ENCODE measurements at places on chromosomes 12 and 14.

- DNase-seq = no peak
Observed at GRCh38 chr12:15005064-15005463, 32.2 kb downstream of the PDE6H start.

DNA sequence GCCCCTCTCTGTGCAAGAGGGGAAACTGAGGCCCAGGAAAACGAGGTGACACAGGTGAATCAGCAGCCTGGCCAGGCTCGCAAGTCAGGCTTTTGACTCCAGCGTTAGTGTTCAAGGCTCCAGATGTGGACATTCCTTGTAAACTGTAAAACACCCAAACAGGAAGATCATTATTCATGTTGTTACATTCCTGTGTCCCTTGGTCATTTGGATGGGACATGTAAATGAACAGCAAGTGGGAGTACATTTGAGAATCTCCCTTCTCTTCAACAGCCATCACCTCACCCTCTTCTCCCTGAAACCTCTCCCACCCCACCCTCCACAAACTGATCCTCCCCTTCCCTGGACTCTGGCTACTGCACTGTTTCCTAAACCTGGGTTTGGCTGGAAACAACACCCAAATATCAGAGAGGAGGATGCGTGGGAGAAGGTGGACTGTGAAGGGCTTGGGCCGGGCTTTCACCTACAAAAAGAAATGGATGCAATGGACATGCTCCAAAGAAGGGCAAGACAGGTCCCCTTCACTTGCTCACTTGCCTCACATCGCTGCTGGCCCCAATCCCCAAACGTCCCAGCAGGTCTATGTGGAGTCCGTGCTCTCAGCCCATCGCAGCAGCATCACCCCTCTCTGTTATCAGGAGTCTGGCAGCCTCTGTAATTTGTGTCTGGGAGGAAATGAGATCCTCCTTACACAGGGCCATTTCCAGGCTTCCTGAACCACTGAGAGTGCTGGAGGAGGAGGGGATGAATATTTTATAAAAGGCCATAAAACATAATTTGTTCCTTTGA, 76.7 kb downstream of the GALNT8 start:
- DNase-seq = no peak

GRCh38 chr14:31965071-31965734, 111.9 kb upstream of the ARHGAP5 start:
- no peak for DNase-seq

DNA sequence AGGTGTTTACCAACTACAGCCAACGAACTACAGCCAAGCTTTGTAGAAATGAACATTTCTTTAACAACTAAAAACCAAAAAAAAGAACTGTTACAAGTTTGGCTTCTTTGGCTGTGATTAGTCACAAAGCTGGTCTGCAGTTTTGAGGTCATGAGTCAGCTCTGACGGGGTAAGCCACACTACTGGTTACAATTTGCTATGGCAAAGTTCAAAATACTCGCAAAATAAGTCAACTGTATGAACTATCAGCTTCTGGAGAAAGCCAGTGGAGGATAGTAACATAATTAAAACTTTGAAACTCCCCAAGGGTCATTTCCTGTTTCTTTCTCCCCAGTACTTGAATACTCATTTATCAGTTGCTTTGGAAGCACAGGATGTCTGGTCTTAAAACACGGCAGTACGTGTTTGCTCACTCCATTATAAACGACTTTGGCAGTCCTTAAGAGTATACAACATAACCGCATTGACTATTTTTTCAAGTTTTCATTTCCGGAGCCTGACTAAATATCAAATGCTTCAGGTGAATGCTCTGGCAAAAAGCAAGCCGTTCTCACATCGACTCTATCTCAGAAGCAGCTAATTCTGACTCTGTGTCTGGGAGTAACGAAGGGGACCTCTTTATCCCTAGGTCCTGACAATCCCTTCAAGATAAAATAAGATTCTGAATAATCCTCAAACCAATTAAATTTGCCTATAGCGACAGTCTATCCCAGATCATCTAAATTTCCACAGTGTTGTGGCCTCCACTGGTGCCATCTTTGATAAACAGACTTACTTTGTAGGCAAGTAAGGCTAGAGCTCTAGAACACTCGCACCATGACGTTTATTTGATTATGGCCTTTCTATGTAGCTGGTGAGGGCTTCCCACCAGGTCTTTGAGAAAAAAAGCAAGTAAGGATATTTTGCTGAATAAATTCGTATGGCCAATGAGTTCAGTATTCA, 10.6 kb downstream of the PHLDA1 start:
- DNase-seq = peak; percentile 69

DNA sequence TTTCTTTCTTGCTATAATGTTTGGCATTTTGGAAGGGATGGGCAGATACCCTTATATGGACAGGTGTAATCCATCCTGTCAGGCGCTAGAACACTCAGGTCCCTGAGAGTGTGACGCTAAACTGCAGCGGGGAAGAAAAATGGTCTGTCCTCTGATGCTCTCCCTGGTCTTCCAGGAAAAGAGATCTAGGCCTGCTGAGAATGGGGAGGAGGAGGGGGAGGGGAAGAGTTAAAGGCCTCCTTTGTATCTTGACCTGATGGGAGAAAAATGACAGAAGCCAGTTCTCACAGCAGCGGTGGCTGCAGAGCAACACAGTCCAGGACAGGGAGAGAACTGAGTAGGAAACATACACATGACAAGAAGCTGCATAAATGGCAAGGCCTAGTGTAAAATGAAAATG, 61.1 kb downstream of the RPS6KA5 start:
- no peak for DNase-seq

GRCh38 chr12:53677800-53678148, 1.9 kb upstream of the ATP5MC2 start:
- no peak for DNase-seq

DNA sequence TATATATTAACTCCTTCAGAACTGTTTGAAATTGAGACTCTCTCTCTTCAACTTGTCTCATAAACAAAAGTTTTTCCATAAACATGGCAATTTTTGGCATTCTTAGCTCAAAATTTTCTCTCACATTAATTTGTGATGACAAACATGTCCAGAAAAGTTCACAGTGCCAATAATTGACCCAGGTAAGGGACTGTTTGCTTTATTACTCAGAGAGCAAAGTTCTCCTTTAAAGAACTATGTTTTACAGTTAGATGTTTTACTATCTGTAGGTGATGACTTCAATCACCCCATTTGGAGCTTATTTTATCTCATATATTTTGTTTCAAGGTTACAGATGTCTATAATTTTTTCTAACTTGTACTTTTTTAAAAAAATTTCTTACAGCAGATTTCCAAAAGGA, 855.6 kb downstream of the SLC16A7 start:
- DNase-seq = no peak

GRCh38 chr12:117742721-117743120, 226.1 kb downstream of the KSR2 start:
- no peak for DNase-seq

DNA sequence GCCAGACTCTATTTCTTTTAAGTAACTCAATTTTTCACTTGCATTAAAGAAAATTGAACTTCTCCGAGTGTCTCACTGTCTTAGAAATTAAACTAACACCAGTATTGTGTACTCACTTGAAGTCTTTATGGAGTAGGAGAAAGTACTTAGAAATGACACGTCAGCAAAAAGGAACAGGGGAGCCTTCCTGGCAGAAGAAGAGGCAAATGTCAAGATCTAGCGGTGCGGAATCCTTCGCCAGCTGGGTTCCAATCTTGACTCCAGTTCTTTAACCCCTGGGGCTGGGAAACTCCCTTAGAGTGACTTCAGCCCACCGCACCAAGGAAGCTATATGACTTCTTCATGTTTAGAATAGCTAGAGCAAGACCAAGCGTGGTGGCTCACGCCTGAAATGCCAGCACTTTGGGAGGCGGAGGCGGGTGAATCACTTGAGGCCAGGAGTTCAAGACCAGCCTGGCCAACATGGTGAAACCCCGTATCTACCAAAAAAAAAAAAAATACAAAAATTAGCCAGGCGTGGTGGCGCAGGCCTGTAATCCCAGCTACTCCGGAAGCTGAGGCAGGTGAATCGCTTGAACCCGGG, 34.4 kb downstream of the WBP11 start:
- DNase-seq = no peak

- DNase-seq = no peak
Observed at GRCh38 chr12:56071648-56072047, 8.3 kb upstream of the ERBB3 start.
